ENCODE measurements at places on chromosomes 5 and 9.

GRCh38 chr9:106697750-106698502 is 165.0 kb upstream of the ZNF462 start:
- no peak for DNase-seq

DNA sequence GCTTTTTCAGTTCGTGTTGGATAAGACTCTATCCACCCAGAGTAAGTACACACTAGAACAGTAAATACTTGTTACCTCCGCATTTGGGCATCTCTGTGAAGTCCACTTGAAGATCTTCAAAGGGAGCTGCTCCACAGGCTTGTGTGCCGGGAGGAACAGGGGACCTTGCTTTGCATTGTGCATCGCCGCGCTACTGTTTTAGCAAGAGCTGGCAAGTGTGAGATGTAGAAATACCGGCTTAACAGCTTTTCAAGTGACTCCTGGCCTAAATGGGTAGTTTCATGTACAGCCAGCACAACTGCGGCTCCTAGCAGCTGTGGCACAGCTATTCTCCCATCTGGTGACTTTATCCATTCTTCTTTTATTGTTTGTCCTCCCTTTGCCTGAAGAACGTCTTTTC is 8.4 kb upstream of the ZNF354C start:
- no peak for DNase-seq

DNA sequence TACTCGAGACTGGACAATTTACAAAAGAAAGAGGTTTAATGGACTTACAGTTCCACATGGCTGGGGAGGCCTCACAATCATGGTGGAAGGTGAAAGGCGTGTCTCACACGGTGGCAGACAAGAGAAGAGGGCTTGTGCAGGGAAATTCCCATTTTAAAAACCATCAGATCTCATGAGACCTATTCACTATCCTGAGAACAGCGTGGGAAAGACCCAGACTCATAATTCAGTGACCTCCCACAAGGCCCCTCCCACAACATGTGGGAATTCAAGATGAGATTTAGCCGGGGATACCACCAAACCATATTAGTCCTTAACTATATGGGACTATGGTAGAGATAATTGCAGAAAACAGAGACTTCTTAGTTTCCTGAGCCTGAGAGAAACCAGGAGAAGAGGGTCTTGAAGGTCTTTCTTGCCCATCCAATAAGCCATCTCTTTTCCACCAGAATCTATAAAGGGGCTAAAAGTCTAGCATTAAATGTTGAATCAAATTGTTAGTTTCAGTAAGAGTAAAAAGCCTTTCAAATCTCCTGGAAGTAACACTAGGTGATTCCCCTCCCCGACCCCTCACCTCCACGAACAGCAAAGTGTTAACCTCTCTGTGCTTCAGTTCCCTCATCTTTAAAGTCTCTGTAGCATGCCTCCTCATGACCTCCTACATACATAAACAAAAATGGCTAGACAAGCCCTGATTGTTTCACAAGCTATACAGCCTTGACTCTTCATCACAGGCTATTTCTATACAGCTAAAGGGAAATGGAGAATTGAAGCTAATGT is 259.1 kb downstream of the TMEM167A start:
- no peak for DNase-seq

- DNase-seq: no peak
These were observed 471.9 kb downstream of the MTRR start for GRCh38 chr5:8340739-8341344.

DNA sequence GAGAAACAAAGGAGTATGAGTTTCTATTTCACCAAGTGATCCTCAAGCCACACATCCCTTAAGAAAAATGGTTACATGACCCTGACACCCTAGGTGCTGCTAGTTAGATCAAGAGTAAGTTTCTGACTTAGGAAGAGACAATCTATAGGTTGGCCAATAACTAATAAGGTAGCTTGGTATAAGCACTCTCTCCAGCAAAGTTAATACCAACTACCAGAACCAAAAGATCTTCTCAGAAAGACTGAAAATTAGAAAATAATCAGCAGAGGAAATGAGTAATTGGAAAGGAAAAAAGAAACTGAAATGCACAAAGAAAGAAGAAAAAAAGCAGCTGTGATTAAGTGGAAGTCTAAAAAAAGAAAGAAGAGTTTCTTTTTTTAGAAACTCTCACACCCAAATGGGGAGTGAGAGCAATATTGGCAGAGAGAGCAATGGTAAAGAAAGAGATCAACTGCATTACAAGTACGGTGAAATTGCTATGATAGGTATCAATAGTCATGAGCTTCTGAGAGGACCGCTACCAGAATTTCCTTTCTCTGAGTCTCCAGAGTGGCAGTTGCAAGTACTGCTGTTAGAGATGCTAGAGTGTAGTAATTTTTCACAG is 195.5 kb downstream of the TMEM167A start:
- DNase-seq: no peak

DNA sequence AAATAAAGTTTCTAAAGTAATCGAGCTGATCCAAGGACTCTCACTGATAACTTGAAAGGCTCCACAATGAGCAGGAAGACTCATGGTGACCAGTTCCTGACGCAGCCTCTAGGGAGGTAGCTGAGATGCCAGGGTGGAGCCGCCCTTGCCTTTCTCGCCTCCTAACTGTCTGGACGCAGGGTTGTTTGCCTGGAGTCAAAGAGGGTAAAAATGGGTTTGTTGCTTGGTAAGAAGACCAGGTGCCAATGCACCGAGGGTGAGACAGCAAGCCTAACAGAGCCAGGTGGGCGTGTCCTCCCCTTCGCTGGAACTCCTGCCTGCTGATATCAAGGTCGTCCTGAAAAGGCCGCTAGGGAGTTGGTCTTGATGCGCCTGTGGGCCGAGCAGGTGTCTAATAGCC is 48.6 kb upstream of the FCN1 start:
- DNase-seq: no peak

DNA sequence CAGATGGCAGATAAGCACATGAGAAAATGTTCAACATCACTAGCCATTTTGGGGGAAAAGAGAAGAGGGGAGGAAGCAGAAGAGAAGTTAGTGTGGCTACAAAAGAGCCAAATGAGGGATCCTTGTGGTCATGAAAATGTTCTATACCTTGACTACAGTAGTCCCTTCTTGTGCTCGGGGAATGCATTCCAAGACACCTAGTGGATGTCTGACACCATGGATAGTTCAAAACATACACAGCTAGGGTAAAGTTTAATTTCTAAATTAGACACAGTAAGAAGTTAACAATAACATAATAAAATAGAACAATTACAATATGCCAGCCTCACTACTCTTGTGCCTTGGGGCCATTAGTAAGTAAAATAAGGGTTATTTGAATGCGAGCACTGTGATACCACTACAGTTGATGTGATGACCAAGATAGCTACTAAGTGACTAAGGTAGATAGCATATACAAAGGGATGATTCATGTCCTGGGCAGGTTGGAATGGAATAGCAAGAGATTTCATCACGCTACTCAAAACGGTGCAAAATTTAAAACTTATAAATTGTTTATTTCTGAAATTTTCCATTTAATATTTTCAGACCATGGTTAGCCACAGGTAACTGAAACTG is 344.1 kb downstream of the NR2F1-AS1 start:
- DNase-seq: no peak

- DNase-seq: no peak
These were observed 10.1 kb downstream of the ARRDC3 start for GRCh38 chr5:91373006-91373405.

- DNase-seq: no peak
These were observed 22.1 kb downstream of the P4HA2 start for GRCh38 chr5:132205385-132206125.

DNA sequence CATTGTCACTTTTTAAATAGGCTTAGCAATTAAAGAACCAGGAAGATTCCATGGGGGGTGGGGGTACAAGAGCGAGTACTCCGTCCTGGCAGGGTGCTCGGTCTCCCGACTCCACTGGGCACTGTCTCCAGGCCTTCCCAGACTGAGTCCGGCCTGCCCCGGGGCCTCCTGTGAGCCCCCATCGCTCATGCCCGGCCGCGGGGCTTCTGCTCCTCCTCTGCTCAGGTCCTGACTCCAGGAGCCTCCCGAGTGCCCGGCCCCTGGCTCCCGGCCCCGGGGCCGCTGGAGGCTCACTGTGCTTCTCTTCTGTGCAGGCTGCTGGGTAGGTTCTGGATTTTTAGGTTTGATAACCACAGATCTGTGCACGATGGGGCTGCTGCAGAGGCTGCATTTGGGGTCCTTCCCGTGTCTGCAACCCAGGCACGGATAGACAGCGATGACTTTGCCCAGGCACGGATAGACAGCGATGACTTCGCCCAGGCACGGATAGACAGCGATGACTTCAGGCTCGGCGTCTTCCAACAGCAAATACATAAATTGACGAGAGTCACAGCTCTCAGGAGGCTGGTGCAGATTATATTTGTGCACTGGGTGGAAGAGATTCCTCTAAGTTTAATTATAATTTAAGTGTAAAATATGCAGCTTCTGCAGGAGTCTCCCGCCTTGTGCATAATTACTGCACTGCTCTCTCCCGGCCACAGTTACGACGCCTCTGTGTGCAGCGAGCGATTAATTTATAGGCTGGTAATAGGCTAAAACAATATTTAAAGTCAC is 74.8 kb upstream of the RXRA start:
- DNase-seq: no peak

- no peak for DNase-seq
These were observed 155.7 kb upstream of the FBN2 start for GRCh38 chr5:128693764-128694163.

GRCh38 chr5:98935206-98935605 is 6.4 kb upstream of the CHD1 start:
- DNase-seq: no peak

DNA sequence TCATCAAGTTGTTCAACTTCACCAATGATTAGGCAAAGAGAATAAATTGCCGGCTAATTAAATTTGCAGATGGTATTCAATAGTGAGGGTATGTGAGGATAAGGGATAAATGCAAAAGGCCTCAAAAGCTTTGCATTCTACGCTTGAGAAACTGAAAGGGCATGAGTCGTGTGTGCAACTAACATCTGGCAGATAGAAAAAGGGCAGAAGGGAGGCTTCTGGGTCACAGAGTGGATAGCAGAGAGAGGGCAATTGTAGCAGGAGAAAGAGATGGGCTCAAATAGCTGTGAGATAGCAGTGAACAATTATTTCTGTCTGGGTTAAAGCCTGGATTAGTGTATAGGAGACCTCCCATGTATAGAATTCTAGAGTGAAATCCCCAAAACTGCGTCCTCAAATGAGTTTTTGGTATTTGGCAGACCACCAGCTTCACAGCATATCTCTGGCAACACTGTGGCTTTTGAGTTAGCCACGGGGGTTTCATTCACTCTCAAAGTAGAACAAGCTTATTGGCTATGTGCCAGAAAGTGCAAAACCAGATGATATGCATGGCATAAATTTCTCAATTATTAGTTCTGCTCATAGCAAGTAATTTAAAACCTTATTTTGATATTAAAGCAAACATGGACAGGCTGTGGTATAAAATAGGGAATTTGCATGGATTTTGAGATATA is 586.3 kb downstream of the BRINP1 start:
- DNase-seq: no peak

DNA sequence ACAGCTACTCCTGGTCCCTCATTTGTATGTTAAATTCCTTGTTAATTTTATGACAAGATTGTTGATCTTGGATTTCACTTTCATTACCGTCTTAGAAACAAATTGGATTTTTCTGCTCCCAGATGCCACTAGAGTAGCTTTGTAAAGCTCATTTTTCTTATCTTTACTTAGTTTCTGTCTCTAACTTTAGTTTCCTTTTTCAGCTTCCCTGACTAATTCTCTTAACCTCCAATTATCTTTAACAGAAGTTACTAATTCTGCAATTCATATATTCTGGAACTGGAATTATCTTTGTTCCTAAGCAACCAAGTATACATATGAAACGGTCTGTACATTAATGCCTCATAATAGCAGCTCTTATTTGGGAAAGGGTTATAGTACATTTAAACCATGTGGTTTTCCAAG is 16.7 kb downstream of the ITGA1 start:
- no peak for DNase-seq
